ENCODE measurements at places on chromosomes 11 and 22.

DNA sequence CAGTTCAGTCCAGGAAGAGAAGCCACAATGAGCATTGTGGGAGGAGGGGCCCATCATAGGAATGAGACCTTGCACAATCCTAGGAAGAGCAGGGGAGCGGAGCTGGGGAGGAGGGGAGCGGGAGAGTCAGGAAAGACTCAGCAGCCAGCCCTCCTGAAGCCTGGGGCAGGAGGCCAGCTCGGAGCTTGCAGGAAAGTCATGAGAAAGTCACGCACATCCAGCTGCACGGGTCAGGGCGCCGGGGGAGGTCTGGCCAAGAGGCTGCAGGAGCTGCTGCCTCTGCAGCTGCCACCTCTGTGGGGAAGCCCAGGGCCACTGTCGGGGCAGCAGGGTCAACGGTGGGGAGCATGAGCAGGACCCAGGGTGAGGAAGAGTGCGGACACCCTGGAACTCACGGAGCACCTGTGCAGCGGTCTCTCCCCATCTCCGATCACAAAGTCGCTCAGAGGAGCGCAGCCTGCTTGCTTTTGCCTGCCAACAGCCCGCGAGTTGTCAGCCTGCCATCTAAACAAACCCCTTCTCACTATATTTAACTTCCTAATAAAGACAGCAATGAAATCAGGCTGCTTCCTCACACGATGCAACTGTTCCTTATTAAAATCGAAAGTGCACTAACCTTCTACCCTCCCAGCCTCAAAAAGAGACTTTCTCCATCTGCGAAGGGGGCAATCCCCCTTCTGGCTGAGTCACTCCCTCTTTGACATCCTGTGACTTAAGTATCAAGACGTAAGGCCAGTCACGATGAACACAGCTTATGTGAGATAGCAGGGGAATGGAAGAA, 52.9 kb upstream of the RTL6 start:
- DNase-seq = peak; percentile 53

DNA sequence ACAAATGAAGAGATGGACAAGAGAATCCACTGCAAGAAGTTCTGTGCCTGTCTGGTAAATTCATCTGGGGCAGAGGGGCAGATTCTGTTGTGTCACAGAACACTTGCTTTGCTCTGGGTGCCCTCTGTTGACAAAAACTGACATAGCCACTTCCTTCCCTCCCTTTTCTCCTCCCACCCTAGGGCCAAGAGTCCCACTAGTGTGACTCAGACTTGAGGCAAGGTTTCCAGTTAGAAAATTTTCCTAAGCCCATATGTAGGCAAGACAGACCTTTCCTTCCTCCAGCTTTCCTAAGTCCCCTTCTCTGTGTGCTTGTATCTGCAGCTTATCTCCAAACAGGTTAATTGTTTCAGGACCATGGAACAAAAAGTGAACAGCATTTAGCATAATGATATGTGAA, 106.8 kb downstream of the RBFOX2 start:
- DNase-seq = peak; percentile 18

GRCh38 chr22:18994701-18995326, 58.7 kb upstream of the PRODH start:
- no peak for DNase-seq

- DNase-seq = peak; percentile 98
These were observed 15.6 kb downstream of the SCYL1 start for GRCh38 chr11:65540290-65541092.

GRCh38 chr22:44275631-44275995, 37.1 kb downstream of the SHISAL1 start:
- DNase-seq = no peak

DNA sequence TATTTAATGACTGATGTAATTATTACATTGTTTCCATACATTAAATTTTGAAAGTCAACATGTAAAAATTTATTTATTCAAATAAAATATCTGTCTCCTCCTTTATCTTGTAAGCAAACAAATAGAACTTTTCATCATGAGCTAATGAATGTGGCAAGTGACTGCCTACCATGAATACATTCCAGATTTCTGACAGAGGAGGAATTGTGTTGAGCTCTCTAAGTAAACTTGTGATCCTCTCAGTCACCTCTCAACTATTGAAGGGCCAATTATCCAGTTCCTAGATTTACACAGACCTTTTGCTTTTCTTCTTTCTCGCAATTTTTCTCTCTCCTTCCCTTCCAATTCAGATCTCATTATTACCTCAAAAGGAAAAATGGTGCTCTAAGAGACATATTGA, 21.5 kb downstream of the PRRG4 start:
- no peak for DNase-seq

GRCh38 chr11:75423721-75424120, 9.3 kb downstream of the KLHL35 start:
- DNase-seq = no peak

GRCh38 chr11:131867457-131868257, 497.2 kb downstream of the NTM start:
- DNase-seq = peak; percentile 35

GRCh38 chr22:29799217-29799680, 32.1 kb downstream of the UQCR10 start:
- peak; percentile 76 for DNase-seq

DNA sequence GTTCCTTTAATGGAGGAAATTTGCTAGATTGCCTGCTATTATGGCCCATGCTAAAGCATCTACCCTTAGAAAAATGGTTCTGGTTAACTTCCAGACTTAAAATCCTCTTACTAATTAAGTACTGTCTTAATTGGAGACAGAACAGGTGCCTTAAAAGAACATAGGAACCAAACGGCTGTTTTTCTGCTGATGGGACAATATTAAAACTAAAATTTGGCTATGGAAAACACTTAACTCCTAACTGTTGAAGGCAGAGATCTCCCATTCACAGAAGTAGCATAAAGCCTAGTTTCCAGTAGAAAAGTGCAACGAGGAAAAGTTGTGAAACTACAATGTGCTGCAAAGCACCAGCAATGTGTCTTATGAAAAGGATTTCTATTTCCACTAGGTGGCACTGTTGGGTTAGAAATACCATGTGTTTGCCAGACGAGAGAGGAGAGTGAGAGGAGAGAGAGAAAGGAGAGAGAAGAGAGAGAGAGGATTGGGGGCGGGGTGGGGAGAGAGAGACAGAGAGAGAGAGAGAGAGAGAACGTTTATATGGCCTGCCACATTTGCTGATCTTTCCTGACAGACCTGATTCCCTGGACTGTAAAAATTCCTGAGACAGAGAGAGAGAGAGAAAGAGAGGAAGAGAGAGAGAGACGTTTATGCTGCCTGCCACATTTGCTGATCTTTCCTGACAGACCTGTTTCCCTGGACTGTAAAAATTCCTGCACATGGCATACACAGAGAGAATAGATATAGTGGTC, 51.5 kb downstream of the FAM181B start:
- peak; percentile 29 for DNase-seq

- DNase-seq = peak; percentile 49
These were observed 639 bp downstream of the CRY2 start for GRCh38 chr11:45847911-45848316.

DNA sequence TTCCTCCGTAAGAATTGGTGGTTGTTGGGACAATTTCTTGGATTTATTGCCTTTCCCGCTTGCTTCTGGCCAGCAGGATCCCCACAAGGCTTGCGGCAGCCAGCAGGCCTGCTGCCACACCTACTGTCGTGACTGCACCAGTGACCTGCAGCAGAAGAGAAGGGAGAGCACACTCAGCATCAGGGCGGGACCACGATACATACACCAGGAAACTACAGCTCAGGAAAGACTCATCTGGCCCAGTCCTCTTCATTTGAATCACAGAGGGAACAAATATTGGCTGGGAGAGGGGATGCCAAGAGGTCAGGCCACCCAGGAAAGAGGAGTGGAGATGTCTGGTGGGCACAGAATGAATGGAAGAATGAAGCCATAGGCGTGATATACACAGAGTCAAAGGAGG, 10.3 kb downstream of the PLAAT2 start:
- no peak for DNase-seq

- DNase-seq = no peak
These were observed at the start of gene OR10D3 for GRCh38 chr11:124183068-124183467. TSS of gene OR10D3 (plus strand) at chr11:124183345. CDS start at chr11:124185270, 1,925 bp downstream.

GRCh38 chr11:9568854-9569587, 4.4 kb upstream of the WEE1 start:
- DNase-seq = peak; percentile 38

GRCh38 chr11:10462746-10463300, 7.8 kb downstream of the AMPD3 start:
- no peak for DNase-seq

- DNase-seq = no peak
These were observed 515.3 kb downstream of the JRKL start for GRCh38 chr11:96905143-96905542.

DNA sequence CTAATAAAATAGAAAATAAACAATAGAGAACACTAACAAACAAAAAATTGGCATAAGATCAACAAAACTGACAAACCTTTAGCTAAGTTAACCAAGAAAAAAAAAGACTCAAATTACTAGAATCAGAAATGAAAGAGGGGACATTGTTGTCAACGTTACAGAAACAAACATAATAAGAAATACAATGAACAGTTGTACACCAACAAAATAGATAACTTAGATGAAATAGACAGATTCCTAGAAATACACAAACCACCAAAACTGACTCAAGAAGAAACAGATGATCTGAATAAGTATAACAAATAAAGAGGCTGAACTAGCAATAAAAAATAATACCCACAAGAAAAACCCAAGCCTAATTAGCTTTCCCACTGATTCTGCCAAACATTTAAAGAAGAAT, 34.7 kb upstream of the TMPRSS4 start:
- no peak for DNase-seq

DNA sequence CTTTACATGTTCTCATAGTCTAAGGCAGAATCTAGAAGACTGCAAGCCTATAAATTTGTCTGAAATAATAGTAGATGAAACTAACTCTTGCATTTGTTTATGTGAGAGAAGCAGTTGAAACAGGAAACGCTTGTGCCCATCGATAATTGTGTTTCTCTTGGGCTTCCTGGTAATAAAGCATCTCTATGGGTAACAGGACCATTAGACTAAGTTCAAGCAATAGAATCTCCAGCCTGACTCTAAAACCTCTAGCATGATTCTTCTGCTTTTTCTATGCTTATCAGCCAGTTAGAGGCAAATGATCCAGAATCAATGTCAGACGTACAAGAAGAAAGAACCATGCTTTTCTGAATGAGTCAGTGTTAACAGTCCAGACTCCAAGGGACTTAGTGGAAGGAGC, 1734.4 kb downstream of the LRRC4C start:
- no peak for DNase-seq

GRCh38 chr11:61974766-61975631, 7.6 kb upstream of the FTH1 start:
- no peak for DNase-seq

DNA sequence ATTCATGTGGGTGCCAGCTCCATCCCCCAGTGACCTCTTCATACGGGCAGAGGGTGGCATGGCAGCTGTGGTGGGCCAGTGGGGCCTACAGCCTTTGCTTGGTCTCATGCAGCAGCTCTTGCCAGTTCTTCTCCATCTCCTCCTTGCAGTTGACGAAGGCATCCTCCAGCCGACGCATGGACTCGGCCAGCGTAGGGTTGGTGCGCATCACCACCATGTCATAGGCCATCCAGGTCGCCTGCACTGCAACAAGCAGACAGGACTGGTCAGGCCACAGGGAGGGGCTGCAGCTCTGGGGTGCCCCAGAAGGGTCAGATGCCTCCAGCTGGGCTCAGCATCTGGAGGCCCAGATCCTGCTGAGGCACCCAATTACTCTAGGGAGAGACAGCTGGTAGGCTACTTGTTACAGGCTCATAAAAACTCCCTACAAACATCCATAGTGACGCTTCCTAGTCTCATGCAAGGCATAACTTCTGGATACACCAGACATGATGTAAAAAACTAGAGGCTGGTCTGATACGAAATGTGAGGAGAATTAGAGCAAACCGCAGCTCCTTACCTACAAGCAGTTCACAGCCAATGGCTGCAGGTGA, 5.6 kb downstream of the KLHDC7B start:
- DNase-seq = no peak

GRCh38 chr11:120057595-120058581, 80.0 kb downstream of the TRIM29 start:
- DNase-seq = peak; percentile 18

- no peak for DNase-seq
These were observed 56.5 kb downstream of the MIAT start for GRCh38 chr22:26713823-26714449.

- DNase-seq = no peak
These were observed 34.9 kb upstream of the PCF11 start for GRCh38 chr11:83122050-83122449.

- no peak for DNase-seq
These were observed 143.8 kb downstream of the NECTIN1 start for GRCh38 chr11:119585043-119585781.

DNA sequence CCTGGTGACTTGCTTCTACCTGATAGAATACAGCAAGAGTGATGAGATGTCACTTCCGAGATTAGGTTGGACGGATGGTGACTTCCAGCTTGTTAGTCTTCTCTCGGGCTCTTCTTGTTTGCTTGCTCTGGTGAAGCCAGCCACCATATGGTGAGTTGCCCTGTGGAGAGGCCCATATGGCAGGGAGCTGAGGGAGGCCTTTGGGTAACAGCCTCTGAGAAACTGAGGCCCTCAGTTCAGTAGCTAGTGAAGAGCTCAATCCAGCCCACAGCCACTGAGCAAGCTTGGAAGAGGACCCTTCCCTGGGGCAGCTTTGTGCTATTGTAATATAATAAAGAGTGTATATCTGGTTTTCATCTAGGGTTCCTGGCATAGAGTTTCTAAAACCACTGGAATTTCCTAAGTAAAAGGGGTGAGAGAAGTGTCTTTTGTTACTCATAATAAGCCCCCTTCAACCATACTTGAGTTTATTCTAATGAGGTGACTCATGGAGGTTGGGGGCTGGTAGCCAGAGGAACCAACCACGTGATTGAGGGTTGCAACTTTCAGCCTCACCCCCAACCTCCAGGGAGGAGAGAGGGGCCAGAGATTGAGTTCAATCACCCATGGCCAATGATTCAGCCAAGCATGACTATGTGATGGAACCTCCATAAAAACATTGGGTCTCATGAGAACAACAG, 8.0 kb upstream of the TPCN2 start:
- DNase-seq = no peak

- DNase-seq = no peak
These were observed 2.9 kb downstream of the SC5D start for GRCh38 chr11:121295246-121296029.

- peak; percentile 61 for DNase-seq
These were observed 58.3 kb downstream of the MYH9 start for GRCh38 chr22:36329254-36330078.

GRCh38 chr22:21652547-21653545, 10.7 kb downstream of the SDF2L1 start:
- DNase-seq = no peak

Measured in H54 (cell line).